Activated CD4-positive, alpha-beta T cell treated with anti-CD3 and anti-CD28 coated beads, Interleukin-2, amount 50 U/mL, for 24 hours (primary cell): ENCODE measurements at places on chromosomes 1 and 21.

DNA sequence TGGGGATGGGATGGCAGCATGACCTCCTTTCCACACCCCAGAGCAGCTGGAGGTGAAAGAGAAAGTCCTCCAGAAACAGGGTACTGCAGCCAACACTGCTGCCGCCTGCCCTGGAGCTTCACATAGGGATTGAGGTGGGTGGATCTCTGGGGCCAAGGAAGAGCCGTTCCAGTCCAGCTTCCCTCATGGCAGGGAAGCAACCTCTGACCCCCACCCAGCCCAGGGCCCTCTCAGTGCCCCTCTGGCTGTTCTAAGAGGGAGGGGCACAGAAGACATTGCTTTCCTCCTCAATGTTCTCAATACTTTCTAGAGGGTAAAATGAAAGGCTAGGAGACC lies 5.7 kb downstream of the KIF21B start:
- no peak for DNase-seq

DNA sequence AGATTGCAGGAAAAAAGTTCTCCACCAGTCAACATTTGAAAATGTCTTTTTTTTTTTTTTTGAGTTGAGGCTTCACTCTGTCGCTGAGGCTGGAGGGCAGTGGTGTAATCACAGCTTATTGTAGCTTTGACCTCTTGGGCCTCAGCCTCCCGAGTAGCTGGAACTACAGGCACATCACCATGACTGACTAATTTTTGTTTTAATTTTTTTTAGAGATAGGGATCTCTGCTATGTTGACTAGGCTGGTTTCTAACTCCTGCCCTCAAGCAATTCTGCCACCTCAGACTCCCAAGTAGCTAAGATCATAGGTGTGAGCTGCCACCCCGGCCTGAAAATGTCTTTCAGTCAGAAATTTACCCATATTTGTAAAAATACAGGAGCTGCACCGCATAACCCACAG lies 30.6 kb upstream of the USP24 start:
- no peak for DNase-seq

GRCh38 chr1:8247811-8248436 lies 70.0 kb upstream of the SLC45A1 start:
- no peak for DNase-seq

- DNase-seq, result no peak
Measured at GRCh38 chr1:205232127-205232820, 4.5 kb downstream of the TMCC2 start.

- peak; percentile 10 for DNase-seq
Measured at GRCh38 chr1:204941421-204942338, 71.0 kb downstream of the NFASC start.
